ENCODE measurements at places on chromosomes 4 and X.

GRCh38 chr4:128227991-128228571 lies 59.5 kb downstream of the PGRMC2 start:
- DNase-seq: no peak

DNA sequence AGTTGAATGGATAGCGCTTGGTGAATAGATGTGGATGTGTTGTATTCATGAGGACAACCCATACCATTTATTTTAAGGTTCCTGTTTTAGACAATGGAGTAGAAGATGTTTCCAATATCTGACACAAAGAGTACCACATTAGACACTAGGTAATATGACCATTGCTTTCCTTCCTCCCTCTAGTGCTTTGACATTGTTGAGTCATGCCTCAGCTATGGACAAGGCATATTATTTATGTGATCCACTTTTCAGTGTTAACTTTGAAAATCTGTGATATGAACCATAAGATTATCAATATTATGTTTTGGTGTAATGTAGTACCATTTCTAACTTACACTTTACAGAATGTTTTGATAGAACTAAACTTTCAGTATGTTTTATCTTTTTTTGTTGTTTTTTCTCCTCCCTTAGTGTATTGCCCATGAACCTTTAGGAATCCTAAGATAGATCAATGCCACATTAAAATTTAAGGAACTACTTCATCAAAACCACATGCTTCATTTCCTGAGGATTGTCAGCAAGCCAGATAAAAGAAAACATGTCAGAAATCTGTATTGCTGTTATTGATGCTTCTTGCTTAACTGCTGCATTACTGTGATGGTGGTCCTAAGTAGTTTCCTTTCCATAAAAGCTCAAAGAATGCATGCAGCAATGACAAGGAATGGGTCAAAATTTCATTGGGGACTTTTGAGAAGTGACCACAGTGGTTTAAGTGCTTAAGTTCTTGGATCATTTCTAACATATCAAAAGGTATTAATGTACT lies 105.0 kb downstream of the PCDH7 start:
- DNase-seq: no peak

GRCh38 chr4:119697887-119698393 lies 69.3 kb upstream of the PDE5A start:
- no peak for DNase-seq

DNA sequence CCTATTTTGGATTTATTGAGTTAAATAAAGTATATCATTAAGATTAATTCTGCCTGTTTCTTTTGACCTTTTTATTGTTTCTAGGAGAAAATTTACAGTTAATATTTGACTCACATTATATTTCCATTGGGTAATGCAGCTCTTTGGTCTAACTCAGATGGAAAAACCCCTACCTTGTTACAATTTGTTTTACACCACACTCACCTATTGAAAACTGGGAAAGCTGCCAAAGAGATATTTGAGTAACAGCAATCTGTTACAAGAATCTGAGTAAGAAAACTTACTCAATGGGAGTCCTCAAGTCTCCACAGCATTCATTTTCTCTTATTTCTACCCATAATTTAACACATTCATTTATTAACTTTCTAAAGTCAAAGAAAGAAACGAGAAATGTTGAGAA lies 108.0 kb upstream of the TLL1 start:
- no peak for DNase-seq

DNA sequence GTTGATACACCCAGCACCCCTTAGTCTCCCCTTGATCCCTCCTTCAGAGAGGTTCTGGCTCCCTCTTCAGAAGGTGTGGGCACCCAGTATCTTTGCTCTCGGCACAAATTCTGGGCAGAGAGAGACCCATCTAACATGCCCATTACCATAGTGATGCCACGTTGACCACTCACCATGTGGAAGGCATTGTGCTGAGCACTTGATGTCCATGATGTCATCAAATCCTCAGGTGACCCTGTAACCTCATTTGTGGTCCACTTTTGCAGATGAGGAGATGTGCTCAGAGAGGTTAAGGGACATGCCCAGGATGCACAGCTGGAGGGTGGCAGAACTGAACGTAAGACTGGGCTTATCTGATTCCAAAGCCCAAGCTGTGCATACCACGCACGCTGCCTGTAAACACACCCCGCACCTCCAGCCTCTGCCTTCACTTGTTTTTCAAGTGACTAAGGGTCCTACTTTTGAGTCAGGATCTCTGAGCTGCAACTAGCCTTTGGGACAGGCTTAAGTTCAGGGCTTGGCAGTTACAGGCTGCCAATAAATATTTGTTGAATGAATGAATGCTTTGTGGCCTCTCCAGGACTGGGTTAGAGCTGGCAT lies 55.2 kb downstream of the HTRA3 start:
- no peak for DNase-seq

DNA sequence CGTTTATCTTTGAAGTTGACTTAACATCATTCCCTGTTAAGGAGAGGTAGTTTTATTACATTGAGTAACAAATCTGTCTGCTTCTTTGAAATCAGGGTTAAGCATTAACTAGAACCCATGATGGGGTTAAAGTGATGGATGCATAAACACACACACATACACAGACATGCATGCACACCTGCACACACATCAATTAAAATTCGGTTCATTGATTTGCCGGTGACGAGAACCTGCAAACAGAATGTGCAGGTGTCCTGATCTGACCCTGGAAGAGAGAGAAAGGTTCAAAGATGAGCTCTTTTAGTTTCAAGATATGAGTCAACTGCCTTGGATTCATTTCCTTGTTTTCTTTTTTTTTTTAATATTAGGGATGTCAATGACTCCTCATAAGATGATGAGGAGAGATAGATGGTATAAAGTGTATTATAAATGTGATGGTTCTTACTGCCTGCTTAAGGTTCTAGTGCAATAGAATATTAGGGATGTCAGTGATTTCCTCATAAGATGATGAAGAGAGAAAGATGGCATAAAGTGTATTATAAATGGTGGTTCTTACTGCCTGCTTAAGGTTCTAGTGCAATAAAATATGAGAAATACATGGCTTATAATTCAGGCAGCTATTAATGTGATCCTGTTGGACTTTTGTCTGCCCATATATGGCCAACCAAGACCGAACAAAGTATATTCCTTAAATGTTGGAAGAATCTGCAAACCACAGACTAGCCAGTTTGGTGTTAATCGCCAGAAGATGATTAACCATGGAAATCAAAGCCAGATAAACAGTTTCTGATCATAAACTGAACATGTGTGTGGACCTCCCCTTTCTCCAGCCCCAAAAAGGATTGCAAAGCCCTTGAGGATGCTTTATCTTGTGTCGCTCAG lies 14.1 kb upstream of the CD99 start:
- no peak for DNase-seq

- DNase-seq: no peak
Observed at GRCh38 chrX:45847961-45848360, 647.3 kb upstream of the DIPK2B start.

- DNase-seq: no peak
Observed at GRCh38 chr4:6910340-6910959, 824 bp downstream of the TBC1D14 start.

- DNase-seq: no peak
Observed at GRCh38 chrX:13852001-13852695, 35.3 kb upstream of the GPM6B start.

GRCh38 chr4:4735870-4736269 lies 123.6 kb upstream of the MSX1 start:
- no peak for DNase-seq

DNA sequence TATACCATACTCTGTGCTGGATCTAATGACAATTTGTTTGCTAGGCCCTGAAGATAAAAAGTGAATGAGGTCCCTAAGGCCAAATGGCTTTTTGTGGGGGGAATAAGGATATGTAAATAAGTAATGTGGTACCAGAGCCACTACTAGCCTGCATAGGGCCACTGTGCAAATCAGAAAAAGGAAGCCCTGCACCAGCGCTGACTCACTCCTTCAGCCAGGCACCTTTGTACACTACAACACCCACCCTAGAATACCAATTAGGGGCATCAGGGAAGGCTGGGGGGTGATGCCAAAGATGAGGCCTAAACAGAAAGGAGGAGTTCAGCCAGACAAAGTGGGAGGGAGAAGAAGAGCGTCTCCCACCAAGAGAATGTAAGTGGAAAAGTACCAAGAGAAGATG lies 122.2 kb downstream of the CAMK2D start:
- no peak for DNase-seq

DNA sequence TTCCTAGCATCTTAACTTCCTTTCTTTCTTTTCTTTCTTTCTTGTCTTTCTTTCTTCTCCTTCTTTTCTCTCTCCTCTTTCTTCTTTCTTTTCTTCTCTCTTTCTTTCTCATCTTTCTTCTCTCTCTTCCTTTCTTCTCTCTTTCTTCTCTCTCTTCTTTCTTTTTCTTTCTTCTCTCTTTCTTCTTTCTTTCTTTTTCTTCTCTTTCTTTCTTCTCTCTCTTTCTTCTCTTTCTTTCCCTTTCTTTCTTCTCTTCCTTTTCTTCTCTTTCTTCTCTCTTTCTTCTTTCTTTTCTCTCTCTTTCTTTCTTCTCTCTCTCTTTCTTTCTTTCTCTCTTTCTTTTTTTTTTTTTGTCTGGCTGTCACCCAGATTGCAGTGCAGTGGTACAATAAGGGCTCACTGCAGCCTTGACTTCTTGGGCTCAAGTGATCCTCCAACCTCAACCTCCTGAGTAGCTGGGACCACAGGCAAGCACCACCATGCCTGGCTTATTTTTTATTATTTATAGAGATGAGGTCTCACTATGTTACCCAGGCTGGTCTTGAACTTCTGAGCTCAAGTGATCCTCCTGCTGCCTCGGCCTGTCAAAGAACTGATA lies 17.5 kb downstream of the NMU start:
- no peak for DNase-seq

DNA sequence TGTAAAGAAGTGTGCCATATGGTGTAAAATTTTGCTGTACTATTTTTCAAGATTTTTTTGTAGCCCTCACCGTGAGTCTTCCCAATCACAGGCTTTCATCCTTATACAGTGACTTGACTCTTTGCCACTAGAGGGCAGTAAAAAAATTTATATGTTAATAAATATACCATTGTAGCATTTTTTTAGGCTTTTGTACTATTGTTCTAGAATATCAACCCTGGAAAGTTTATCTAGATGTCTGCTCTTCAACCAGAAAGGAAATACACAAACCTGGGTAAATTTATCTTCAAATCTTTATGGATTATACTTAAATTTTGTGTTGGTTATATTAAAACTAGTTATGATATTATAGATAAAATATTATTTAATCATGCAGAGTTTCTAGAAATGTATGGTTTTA lies 235.3 kb downstream of the TENM3 start:
- DNase-seq: peak; percentile 20

DNA sequence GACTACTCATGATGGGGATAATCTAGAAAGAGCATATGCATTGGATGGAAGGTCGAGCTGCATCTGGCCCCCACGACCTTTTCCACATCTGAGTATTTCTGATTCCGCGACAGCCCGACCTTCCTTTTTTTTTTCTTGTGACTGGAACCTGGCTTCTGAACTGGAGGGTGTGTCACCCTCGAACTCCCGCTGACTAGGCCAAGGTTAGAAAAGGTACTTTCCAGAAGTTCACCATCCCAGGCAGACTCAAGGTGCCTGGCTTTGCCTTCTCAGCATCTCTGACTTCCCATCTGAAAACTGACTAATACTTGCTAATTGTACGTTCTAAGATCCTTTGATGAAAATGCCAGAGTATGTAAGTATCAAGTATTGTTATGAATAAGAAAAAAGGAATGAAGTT lies 49.3 kb upstream of the CD40LG start:
- DNase-seq: no peak

DNA sequence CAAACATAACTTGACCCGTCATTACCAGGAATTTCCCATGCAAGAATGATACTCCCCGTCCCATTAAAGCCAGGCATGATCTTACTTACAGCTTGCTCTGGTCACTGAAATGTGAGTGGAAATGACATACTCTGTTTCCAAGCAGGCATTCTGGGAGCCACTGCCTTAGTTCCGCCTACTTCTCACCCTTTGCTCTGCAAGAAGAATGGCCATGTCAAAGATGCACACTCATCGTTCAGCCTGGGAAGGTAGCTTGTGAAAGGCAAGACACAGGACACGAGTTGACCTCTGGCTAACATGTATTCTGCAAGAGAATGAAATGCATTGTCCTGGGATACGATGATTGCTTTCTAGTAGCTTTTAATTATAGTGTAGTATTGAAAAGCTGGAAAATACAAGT lies 1144.4 kb downstream of the NLGN4X start:
- no peak for DNase-seq

DNA sequence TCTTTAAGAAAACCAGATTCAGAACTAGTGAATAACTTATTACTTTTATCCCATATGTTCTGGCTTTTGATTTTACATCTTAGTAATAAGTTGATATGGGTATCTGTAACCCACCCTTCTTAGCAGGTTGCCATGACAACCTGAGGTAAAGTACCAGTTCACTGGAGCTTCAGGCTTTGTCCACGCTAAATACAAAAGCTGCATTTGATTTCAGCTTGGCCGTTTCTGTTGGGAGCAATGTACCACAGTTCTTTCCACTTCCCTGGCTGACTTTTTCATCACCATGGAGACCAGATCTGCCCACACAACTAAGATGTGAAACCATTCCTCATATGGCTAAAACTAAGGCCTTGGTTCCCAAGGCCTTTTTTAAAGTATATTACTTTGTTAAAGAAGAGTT lies 26.1 kb downstream of the KLHL34 start:
- no peak for DNase-seq

- peak; percentile 29 for DNase-seq
Observed at GRCh38 chr4:113636877-113637276, 124.7 kb downstream of the CAMK2D start.

GRCh38 chrX:53171356-53171755 lies 53.7 kb downstream of the KDM5C start:
- DNase-seq: no peak

DNA sequence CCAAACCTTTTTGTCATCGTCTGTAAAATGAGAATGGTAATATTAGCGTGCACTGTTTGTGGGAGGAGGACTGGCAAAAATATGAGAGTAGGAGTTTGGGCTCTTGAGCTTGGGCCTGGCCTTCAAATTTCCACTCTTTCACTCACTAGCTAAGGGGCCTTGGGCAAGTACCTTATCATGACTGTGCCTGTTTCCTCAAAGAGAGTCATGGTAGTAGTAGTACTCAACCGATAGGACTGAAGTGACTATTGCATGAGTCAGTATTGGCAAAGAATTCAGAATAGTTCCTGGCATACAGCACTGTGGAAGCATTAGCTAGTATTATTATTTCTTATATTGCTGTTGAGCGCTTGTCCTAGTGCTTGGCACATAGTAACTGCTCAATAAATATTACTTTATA lies 16.0 kb upstream of the RBM3 start:
- no peak for DNase-seq

DNA sequence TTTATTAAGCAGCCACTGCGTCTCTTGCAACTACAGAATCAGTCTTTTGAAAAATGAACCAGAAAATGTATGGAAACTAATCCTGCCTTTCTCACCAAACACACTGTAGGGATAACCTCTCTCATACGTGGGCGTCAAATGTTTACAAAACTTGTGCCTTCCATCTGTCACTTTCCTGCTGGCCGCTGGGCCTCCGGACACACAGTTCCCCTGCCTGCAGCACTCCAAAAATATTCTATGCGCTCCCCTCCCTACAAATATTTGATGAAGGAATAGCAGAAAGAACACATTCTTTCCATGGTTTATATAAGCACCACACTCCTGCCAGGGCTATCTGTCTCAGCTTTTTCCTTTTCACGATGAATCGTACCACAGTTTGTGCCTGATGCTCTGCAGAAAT lies 14.9 kb upstream of the CYTL1 start:
- no peak for DNase-seq

All from CD4-positive, CD25-positive, alpha-beta regulatory T cell (primary cell).